ENCODE measurements at places on chromosomes 3 and 15.

- DNase-seq: no peak
Measured at GRCh38 chr3:55305696-55306485, 181.2 kb downstream of the WNT5A start.

DNA sequence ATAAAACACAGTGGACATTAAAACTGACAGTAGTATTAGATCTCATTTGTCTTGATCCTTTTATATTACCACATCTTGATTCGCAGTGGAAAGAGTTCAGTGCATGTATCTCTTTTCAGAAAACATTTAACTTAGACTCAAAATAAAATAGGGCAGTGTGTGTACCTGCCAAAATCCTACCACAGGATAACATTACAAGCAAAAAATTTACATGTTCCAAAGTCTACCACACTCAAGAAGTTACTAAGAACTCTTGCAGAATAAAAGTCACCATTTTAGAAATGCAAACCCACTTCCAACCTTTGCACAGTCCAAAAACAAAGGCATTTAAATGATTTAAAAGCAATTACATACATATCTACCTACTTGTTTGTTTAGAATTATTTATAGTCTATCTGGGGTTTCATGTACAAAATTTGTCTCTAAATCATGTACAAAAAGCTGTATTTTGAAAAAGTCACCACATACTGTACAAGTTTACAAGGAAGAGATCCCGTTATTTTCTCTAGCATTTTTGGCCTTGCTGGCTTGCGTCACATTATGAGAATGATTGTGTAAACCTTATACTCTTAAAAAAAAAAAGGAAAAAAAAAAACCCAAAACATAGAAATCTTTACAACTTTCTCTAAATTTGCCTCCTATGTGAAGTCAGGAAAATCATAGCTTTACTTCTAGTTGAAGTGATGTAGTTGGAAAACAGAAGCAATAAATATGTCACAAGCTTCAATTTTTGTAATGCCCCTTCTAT lies 153.8 kb downstream of the ADAM10 start:
- DNase-seq: no peak

DNA sequence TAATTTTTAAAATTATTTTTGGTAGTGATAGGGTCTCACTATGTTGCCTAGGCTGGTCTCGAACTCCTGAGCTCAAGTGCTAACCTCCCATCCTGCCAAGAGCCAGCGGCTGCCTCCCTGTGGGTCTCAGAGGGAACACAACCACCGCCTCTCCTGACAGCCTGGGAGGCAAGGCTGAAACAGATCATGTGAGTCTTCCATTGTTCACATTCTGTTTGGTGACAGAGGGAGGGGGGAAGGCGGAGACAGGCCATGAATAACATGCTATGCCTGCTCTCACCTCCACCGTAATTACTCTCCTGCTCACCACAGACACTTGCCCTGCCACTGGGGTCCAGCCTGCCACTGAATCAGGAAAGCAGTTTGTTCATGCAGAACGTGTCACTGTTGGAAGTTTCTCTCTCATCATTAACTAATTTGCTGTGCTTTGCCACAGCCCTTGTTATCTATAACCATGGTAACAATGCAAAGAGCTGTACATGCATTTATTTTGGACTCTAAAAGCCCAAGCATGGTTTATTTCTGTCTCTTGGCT lies 78.4 kb upstream of the RASGRF1 start:
- DNase-seq: peak; percentile 56

DNA sequence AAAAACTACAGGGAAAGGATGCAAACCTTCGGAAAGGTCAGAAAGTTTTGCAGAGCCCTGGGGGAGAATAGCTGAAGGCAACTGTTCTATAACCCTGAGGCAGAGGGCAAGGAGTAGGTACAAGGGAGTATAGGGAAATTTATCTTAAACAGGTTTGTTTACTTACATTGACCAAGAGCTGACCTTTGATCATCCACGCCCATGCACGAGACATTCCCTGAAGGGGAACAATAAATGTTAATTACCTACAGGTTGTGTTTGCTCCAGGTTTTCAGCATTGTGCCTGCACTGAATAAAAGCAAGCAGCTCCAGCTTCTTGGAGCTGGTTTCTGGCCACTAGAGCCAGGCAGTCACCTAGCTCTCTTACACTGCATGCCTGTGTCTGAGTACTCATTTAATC lies 524.5 kb upstream of the TGFBR2 start:
- DNase-seq: no peak

DNA sequence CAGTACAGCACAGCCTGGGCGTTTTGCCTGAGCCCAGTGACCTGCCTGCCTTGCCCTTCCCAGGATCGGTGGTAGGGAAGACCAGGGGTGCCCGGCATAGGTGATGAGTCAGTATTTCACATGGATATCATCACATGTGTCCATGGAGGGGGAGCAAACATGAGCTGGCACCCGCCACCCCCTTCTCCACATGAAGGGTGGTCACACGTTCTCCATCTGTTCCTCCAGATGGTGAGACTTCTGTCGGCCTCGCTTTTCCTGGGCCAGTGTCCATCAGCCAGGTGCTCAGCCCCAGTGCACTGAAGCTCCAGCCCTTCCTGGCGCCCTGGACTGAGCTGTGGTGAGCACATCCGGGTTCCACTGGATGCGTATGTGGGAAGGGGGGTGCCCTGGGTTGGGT lies 208.4 kb downstream of the UBE3A start:
- no peak for DNase-seq

- no peak for DNase-seq
Measured at GRCh38 chr15:97876281-97876675, 84.2 kb upstream of the ARRDC4 start.

- peak; percentile 83 for DNase-seq
Measured at GRCh38 chr3:123723522-123724168, 138.8 kb upstream of the HACD2 start.

DNA sequence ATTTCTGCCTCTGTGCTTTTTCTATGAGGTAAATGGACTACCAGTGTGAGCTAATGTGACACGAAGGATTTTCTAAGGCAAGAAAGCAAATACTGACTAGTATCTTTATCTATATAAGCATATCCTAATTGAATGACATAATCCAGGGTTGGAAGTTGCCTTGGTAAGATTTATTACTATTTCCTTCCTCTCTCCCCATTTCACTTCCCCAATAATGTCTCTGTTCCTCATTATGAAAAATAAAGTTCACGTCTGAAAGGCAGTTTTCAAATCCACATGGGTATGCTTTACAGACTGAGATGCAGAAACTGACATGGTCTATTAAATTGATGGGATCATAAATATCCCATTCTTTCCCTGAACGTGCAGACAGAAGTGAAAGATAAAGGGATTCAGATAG lies 86.0 kb downstream of the DTWD1 start:
- no peak for DNase-seq

GRCh38 chr15:71651750-71652186 lies 158.6 kb upstream of the NR2E3 start:
- peak; percentile 59 for DNase-seq

- no peak for DNase-seq
Measured at GRCh38 chr15:80275961-80276360, 23.9 kb upstream of the CTXND1 start.

GRCh38 chr3:48919215-48920138 lies 835 bp downstream of the ARIH2 start:
- DNase-seq: peak; percentile 54

DNA sequence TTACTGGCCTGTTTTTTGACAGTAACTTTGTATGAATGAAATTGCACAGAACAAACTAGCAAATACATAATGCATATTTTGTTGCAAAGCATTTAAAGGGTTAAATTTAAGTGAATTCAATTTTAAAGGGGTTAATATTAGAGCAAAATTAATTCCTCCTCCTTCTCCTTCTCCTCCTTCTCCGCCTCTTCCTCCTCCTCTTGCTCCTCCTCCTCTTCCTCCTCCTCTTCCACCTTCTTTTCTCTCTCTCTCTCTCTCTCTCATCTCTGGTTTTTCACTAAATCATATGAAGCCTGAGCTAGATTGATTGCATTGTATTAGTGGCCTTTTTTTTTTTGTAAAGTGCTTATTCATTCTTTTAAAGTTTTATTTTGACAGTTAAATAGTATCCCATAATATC lies 154.5 kb downstream of the THRB start:
- DNase-seq: no peak

GRCh38 chr15:65651831-65652749 lies 30.4 kb downstream of the SLC24A1 start:
- DNase-seq: no peak

DNA sequence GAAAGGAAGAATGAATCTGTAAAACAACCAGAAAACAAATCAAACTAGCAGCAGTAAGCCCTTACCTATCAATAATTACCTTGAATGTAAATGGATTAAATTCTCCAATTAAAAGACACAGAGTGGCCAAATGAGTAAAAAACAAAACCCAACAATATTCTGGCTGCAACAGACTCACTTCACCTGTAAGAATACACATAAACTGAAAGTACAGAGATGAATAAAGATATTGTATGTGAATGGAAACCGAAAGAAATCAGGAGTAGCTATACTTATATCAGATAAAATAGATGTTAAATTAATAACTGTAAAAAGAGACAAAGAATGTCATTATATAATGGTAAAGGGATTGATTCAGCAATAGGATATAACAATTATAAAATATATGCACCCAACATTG lies 514.5 kb upstream of the DPPA4 start:
- DNase-seq: no peak

GRCh38 chr3:133991637-133992036 lies 38.1 kb downstream of the SLCO2A1 start:
- DNase-seq: no peak

DNA sequence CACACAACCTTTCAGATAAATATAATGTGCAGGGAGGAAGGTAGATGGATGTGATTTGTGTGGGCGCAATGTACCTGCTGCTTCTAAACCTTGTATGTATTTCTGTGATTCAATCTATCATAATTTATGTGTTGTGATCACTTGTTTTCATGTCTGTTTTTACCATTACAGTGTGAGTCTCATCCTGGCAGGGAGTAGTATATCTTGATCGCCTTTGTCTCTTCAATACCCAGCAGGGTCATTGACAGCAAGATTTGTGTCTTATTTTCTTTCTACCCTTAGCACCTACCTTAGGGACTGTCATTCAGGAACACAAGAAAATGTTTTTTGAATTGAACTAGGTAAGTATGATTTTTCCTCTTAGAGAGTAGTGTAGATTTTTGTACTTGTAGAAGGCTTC lies 83.7 kb upstream of the SELENOK start:
- DNase-seq: no peak

GRCh38 chr15:68022061-68022460 lies 32.1 kb upstream of the PIAS1 start:
- no peak for DNase-seq

DNA sequence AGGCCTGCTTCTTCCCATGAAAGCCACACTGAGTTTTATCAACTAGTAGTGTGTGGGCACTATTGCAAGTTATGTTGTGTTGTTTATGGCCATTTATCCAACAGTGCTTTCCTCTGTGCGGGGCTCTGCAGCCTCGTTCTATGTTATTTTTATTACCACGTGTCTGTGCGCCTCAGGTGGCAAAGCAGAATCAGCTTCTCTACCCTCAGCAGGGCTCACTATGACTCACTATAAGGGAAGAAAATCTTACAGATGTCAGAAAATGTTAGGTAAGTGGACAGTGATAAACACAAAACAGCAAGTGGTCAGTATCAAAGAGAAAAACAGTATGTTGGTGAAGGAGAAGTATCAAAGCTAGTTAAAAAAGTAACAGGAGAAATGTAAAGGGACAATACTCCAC lies 61.4 kb downstream of the MOBP start:
- no peak for DNase-seq

- no peak for DNase-seq
Measured at GRCh38 chr3:140351466-140351865, 326.4 kb upstream of the TRIM42 start.

- DNase-seq: no peak
Measured at GRCh38 chr3:2603692-2604289, 505.1 kb downstream of the CNTN4 start.

DNA sequence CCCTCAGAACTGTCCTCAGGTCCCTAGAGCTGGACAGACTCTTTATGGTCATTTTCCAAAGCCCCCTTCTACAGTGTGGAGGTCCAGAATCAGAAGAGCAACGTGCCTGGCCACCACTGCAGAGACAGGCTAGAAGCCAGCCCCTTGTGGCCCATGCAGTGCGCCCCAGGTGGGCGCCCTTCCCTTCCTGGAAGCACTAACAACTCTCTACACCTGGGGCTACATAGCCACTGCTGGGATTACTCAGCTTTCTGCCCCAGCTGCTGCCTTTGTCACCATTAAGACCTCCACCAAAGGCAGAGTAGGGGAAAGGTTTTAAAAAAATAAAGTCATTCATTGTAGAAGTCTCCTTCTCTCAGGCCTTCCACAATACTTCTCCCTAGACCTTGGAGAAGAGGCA lies 2.3 kb downstream of the RASGRP1 start:
- DNase-seq: no peak

DNA sequence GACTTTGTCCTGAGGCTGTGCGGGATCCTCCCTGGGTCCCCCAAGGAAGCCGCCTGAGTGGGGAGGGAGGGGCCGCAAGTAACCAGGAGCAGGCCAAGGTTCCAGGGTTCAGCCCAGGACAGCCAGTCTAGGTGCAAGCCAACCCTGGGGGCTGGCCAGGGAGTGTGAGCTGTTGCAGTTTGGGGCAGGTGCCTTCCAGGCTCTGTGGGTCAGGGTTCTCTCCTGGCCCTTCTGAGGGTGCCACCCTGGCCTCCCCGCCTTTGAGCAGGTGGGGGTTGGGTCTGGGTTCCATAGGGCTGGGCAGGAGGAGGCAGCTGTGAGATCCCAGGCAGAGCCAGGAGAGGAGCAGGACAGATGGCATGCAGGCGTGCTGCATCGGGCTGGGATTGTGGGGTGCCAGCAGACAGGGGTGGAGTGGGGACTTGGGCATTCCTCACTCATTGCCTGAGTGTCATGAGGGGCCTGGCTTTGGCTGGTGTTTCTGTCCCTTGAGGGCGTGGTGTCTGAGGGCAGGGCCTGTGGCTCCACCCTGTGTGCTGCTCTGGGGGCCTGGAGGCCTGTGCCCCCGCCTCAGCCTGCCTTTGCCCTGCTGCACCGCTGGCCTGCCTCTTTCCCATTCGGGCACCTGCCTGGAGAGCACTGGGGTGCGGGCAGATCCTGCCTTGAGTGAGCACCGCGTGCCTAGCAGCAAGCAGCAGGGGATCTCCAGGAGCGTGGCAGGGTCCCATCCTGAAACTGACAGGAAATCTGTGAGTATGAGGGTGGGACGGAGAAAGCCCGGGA lies 18.4 kb downstream of the KLF13 start:
- DNase-seq: no peak

GRCh38 chr3:30649572-30650318 lies 43.3 kb downstream of the TGFBR2 start:
- no peak for DNase-seq

DNA sequence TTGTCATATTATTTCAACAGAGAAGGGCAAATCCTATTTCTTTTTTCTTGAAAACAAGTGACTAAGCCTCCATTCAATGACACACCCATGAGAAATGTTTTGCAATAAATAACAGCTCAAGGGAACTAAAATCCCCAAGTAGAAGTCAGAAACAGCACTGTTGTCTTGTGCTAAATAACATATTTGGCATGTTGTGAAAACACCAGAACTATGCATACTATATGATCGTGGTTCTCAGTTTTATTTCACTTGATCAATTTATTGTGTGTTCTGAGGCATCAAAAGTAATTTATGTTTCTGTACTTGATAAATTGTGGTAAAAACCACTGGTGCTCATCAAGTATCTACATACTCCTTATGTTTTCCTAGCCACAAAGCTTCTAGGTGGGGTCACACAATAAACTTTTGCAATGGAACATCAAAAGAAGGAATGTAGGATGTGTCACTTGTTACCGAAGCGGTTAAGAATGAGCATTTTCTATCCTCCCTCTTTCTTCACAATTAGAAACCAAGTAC lies 691.7 kb upstream of the CBLB start:
- DNase-seq: no peak

Measured in ACHN (cell line).